Occipital lobe (tissue), 3 donors: ENCODE measurements at places on chromosomes 11 and 22. TPM values are rescaled to one million over a fixed set of nuclear protein-coding genes. Genes with fewer than 3 reads are reported as not detected.

Gene ADORA2A
- total RNA-seq = 8.0 TPM

GRCh38 chr22:30610299-30610698 is 3.3 kb downstream of the TCN2 start:
- no peak for DNase-seq

DNA sequence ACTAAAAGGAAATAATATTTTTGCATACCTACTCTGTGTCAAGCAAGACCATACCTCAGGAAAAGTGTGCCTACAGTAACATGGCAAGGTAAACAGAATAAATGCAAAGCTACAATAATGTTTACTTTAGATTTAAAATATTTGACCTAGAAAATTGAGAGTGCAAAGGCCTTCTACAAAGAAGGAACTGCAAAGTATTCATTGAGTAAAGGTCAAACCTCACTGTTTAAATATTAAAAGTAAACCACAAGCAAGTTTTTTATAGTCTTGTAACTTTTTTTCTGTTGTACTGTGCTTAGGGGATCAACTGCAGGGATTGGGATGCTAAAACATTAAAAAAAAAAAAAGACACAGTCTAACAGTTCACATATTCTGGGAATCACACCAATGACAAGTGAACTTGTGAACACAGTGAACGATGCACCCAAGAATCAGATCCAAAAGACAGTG is 48.8 kb downstream of the CWF19L2 start:
- no peak for DNase-seq

- peak; percentile 7 for DNase-seq
These were observed 63.6 kb upstream of the FAM181B start for GRCh38 chr11:82796998-82797961.

Gene OR5P2
- not detected for total RNA-seq
